ENCODE measurements at places on chromosomes 4 and X.

DNA sequence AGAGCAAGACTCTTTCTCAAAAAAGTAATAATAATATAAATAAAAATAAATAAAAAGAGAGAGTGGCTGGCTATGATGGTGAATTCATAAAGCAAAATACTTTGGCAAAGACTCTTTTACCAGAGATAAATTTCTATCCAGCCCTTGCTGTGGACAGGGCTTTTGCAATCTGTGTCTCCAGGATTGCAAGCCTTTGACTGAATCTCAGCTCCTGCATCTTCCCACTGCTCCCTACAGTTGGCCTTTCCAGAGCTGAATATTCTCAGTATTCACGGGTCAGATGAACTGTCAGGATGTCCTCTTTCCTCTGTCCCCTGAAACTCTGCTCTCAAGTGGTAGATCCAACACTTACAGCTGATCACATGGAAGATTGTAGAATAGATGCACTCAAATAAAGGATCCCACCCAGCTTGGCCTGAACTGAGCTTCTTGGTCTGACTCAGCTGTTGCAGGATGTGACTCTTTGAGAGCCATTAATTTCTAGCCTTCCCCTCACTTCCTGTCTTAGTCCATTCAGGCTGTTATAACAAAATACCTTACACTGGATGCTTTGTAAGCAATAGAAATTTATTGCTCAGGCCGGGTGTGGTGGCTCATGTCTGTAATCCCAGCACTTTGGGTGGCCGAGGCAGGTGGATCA lies 123.4 kb upstream of the GUCY1A1 start:
- DNase-seq = no peak

GRCh38 chr4:8198206-8198905 lies 734 bp upstream of the SH3TC1 start:
- DNase-seq = no peak

GRCh38 chrX:101217689-101218088 lies 1.9 kb upstream of the DRP2 start:
- no peak for DNase-seq

DNA sequence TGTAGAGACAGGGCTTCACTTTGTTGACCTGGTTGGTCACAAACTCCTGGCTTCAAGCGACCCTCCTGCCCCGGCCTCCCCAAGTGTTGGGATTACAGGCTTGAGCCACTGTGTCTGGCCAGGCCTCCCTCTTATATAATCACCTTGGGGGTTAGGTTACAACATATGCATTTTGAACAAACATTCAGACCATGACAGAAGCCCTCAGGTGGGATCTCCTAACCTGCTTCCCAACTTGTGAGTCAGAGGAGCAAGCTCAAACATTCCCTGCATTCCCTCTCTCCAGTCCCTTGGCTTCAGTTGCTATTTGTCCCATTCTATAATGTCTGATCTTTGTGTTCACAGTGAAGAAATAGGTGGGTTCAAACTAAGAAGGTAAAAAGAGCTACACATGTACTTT lies 76.5 kb upstream of the NRK start:
- DNase-seq = no peak

DNA sequence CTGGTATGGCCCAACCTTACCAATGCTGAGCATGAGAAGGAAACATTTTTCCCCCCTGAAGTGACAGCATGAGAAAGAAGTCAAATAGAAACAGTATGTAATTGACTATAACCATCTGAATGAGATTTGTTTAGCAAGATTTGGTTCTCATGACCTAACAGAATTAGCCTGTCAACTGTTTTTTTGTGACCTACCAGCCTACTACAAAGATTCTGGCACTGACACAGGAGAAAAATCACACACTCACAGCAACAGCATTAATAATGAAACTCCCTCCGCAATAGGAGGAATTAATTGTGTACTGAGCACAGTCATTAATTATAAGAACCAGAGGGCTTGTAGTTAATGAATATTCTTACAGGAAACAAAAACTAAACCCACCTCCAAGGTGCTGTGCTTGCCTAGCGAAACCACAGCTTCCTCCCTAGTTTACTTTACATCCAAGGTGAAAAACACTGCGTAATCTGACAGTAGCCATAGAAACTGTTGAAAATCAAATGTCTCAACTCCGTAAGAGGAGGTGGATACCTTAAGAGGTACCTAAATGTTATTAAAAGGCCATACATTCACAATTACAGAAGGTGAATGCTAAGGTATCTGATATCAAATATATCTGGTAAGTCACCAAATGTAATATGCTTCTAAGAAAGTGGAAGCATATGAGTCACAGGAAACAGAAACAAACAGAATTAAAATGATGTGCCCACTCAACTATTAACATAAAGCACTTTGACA lies 34.9 kb downstream of the MMRN1 start:
- no peak for DNase-seq

GRCh38 chr4:81049330-81049729 lies 18.8 kb downstream of the BMP3 start:
- DNase-seq = no peak

DNA sequence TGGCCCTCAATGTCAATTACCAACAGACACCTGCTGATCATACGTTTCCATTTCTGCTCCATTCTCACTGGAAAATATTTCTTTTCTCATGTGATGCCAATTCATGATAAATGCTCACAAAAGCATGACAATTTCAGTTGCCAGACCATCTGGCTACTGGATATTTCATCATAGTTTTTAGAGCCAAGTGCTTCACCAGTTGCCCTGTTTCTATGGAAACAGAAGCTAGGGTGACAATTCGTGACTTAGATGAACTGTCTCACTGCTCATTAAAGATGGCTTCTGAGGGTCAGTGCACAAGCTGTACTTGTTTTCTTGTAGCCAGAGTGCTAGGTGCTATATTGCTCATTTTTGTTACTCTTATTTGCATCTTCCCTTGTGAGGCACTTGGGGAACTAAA lies 184.9 kb downstream of the COMMD8 start:
- no peak for DNase-seq

GRCh38 chr4:8910822-8911315 lies 39.2 kb upstream of the HMX1 start:
- DNase-seq = no peak

DNA sequence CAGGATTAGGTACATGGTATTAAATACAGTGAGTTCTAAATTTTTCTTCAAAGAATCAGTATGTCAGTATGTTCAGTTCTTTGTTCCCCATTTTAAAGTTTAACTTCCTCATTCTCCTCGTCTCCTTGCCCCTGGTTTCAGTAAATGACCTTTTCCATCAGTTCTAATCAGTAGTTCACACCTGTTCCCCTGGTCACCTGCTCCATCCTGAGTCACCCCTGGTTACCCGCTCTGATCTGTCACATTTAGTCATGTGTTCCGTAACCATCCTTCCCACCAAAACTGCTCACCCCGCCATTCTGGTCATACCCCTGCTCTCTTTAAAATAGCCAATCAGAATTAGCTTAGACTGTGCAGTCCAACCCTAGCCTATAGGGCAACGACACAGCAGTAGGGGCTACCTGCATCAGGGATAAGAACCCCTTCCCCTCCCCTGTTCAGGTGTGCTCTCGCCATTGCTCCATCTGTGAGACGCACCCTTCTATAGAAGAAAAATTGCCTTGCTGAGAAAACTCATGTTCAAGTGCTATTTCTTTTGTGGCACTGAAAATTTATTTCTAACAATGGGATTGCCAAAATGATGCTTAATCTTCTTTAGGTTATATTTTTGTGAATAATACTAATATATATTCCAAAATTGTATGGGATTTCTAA lies 181.3 kb downstream of the OR13H1 start:
- DNase-seq = no peak

DNA sequence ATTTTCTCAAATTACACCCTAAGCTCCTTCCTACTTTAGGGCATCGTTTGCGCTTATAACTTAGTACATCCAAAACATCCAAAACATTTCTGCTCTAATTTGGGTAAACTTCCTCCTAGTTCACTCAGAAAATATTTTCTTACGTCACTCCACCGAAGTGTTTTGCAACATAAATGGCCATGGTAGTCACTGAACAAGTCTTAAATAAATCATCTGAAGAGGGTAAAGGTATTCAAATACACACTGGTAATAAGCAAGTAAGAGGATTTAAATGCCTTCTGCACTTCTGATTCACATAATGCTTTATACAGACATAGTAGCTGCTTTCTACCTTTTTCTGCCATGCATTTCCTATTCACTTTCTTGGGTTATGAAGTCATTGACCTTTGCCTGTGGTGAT lies 991.9 kb downstream of the NLGN4X start:
- no peak for DNase-seq

- DNase-seq = no peak
Measured at GRCh38 chr4:8643441-8643840, 50.9 kb downstream of the CPZ start.

- no peak for DNase-seq
Measured at GRCh38 chr4:11073621-11074051, 355.1 kb downstream of the HS3ST1 start.

- DNase-seq = no peak
Measured at GRCh38 chr4:167616476-167616875, 382.2 kb upstream of the SPOCK3 start.

Data from stimulated activated CD8-positive, alpha-beta memory T cell treated with anti-CD3 and anti-CD28 coated beads, Interleukin-2, amount 100 ng/mL, for 48 hours (primary cell).